ENCODE measurements at places on chromosomes 2 and 18. TPM values are rescaled to one million over a fixed set of nuclear protein-coding genes. Genes with fewer than 3 reads are reported as not detected.

The SLC19A3 gene
- not detected for total RNA-seq

The ZNF638 gene
- 317 TPM for total RNA-seq

The CRYGD gene
- total RNA-seq: not detected

The PPP1CB gene
- 58.5 TPM for total RNA-seq

The MCEE gene
- total RNA-seq: 27.9 TPM

The SCYGR4 gene
- not detected for total RNA-seq

The LTBP1 gene
- 11.8 TPM for total RNA-seq

The TMEM163 gene
- total RNA-seq: 4.7 TPM

The KCNK3 gene
- not detected for total RNA-seq

The SRD5A2 gene
- 0.04 TPM for total RNA-seq

The ACTG2 gene
- total RNA-seq: not detected

The SERPINB10 gene
- total RNA-seq: not detected

The CIB4 gene
- not detected for total RNA-seq

The SP5 gene
- not detected for total RNA-seq

The IL1B gene
- total RNA-seq: not detected

The IL36A gene
- total RNA-seq: not detected

The TUBA3D gene
- not detected for total RNA-seq

The GPAT2 gene
- not detected for total RNA-seq

The INHA gene
- not detected for total RNA-seq

The TAF4B gene
- total RNA-seq: 71.1 TPM

The POMC gene
- total RNA-seq: not detected

The FSIP2 gene
- not detected for total RNA-seq

The EGR4 gene
- 0.14 TPM for total RNA-seq

The FAM161A gene
- total RNA-seq: 9.5 TPM

The KIAA2012 gene
- 0.89 TPM for total RNA-seq

The GAREM1 gene
- 0.11 TPM for total RNA-seq

The C2orf15 gene
- total RNA-seq: 2.0 TPM

The G6PC2 gene
- not detected for total RNA-seq

The SPEG gene
- not detected for total RNA-seq

The SNORC gene
- 1.9 TPM for total RNA-seq

The RGPD8 gene
- total RNA-seq: not detected

The STPG4 gene
- not detected for total RNA-seq

The TCF23 gene
- not detected for total RNA-seq

The UBE2F gene
- 63.3 TPM for total RNA-seq

The E2F6 gene
- total RNA-seq: 11.5 TPM

The FAM237A gene
- not detected for total RNA-seq

The GPR35 gene
- total RNA-seq: 1.9 TPM

The ELOA2 gene
- total RNA-seq: not detected

The NXPH2 gene
- not detected for total RNA-seq

The NYAP2 gene
- total RNA-seq: not detected

The PIEZO2 gene
- total RNA-seq: not detected

The DNAH6 gene
- total RNA-seq: 0.15 TPM

The BMP10 gene
- total RNA-seq: not detected

The PLCD4 gene
- total RNA-seq: 0.43 TPM

The ADD2 gene
- not detected for total RNA-seq

The CD8B2 gene
- not detected for total RNA-seq

The TGFA gene
- total RNA-seq: not detected

The RAX gene
- not detected for total RNA-seq

The MALL gene
- not detected for total RNA-seq

The ACP1 gene
- total RNA-seq: 185 TPM

The RTKN gene
- 31.5 TPM for total RNA-seq

The CD8B gene
- not detected for total RNA-seq

The SPATA3 gene
- total RNA-seq: not detected

The GREB1L gene
- not detected for total RNA-seq

The MC5R gene
- not detected for total RNA-seq

The SMYD1 gene
- not detected for total RNA-seq

The ACAA2 gene
- 54.4 TPM for total RNA-seq
